ENCODE measurements at places on chromosomes 3 and 15.

DNA sequence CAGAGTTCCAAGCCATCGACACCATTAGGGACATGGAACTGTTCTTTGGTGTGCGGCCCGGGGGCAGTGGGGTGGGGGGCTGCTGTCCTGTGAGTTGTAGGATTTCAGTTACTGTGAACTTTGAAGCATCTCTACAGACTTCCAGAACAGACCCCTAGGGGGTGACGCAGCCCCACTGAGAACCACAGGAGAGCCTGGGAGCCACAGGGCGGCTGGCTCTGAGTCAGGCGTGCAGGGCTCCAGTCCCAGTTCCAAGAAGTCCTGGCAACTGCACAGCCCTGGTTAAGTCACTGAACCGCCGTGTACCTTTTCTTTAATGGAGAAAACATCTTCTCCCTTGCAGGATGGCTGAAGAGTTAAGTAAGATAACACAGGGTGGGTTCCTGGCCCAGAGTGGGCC lies 23.5 kb upstream of the LRTM1 start:
- no peak for DNase-seq

DNA sequence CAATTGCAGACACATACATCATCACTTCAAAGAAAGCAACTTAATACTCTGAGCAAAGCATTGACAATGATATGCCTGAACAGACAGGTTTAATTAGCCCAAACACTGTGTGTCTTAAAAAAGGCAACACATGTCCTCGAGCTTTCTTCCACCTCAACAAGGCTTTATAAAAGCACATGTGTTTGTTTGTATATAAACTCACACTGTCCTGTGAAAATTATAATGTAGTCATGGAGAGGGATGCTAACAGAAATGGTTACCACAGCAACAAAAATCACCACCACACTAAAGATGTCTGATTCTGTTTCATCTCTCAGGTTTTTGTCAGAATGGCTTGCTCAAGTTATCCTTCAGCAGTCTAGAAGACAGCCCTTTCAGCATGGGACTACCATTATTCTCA lies 314.7 kb downstream of the MAGI1 start:
- DNase-seq = no peak

- no peak for DNase-seq
These were observed 190.3 kb downstream of the WNT5A start for GRCh38 chr3:55296791-55297190.

DNA sequence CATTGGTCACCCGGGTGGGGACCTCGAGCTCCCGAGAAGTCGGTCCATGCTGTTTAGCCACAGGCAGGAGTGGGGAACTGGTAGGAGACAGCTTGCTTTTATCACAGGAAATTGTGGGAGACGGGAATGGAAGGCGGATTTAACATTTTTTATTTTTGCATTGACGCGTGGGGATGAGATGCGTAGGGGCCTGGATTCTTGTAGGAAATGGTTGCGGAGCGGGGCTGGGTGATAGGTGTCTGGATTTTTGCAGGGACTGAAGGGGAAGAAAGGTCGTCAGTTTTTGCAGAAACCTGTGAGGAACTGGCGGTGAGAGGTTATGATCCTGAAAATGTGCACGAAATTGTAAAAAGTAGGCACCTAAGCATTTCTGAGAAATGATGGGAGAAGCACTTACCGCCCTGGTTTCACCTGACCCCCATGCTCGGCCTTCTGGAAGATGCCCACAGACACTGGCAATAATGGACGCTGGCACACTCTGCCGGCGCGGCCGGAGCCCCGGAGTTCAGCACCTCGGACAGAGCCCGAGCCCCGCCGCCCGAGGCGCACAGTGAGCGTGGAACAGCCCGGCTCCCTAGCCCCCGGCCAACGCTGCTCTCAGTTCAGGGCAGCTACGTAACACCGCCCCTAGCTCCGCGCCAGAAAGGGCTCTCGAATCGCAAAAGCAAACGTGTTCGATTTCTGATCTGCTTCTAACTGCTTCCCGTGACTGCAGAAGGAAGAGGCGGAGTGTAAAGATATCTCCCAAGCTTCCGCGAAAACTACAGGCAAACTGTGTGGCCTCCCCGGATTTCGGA lies 928 bp downstream of the ANKRD34C start:
- DNase-seq = no peak

- DNase-seq = no peak
These were observed 22.9 kb upstream of the ARIH1 start for GRCh38 chr15:72451224-72451623.

DNA sequence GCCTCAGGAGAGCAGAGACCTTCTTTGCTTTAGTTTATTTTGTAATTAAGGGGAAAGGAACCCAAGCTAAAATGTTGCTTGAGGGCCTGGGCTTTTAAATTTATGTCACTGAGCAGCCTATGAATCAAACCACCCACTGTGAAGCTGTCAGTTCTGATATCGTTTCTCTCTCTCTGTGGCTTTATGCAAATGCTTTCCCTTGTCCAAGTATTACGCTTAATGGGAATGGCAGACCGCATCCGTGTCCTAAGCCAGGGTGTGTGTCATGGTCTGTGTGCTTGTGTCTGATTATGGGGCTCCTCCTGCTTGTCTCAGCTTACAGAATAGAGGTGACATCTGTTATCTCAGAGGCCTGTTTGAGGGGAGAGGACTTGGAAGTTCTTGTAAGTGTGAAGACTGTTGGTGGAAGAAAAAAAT lies 82.4 kb downstream of the EBLN2 start:
- no peak for DNase-seq

- no peak for DNase-seq
These were observed 181.7 kb downstream of the BBX start for GRCh38 chr3:107704477-107704876.

Data from stimulated activated CD8-positive, alpha-beta memory T cell treated with anti-CD3 and anti-CD28 coated beads, Interleukin-4, amount 100 ng/mL, for 1 hour (primary cell).